ENCODE measurements at places on chromosomes 6 and 20. TPM values are rescaled to one million over a fixed set of nuclear protein-coding genes. Genes with fewer than 3 reads are reported as not detected.

Gene DSP
- 4.3 TPM for total RNA-seq

Gene FOXP4
- 2.9 TPM for total RNA-seq

Gene BEND6
- total RNA-seq = 34.8 TPM

Gene MAK
- not detected for total RNA-seq

Gene KIF6
- total RNA-seq = 0.08 TPM

Gene BPIFB1
- total RNA-seq = not detected

Gene LAMA4
- total RNA-seq = 904 TPM

Gene COL11A2
- total RNA-seq = 0.74 TPM

Gene ENPP1
- total RNA-seq = 7.4 TPM

Gene GUCA1A
- total RNA-seq = not detected

Gene SLC18B1
- total RNA-seq = 6.8 TPM

Gene FOXS1
- total RNA-seq = not detected

Gene PDE10A
- 6.1 TPM for total RNA-seq

Gene PROCR
- total RNA-seq = 62.2 TPM

Gene OR2J3
- total RNA-seq = not detected

Gene MYCT1
- 2.6 TPM for total RNA-seq

Gene PREP
- 9.0 TPM for total RNA-seq

Data from fibroblast of the aortic adventitia (primary cell).